ENCODE measurements at places on chromosomes 4 and X.

GRCh38 chrX:10054396-10054795 is 87.2 kb downstream of the CLDN34 start:
- no peak for DNase-seq

DNA sequence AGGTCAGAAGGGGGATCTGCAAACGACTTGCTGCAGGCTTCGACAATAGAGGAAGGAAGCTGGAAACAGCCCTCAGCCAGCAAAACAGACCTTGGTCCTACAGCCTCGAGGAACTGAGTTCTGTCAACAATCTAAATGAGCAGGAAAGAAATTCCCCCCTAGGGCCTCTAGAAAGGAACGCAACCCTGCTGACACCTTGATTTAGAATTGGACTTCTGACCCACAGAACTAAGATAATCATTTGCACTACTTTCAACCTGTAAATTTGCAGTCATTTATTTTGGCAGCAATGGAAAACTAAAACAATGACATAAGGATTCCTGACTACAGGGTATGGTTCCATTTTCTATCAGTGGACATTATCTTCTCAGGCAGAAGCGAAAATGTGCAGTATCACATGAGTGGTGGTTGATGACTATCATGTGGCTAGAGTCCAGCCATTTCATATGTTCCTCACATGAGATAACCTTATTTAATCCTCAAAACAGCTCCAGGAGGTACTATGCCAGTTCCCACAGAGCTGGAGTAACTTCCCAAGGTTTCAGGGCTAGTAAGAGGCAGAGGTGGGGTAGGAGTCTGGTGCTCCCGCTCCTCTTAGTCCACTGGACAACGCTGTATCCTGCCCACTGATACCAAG is 61.6 kb downstream of the SAT1 start:
- DNase-seq: no peak

DNA sequence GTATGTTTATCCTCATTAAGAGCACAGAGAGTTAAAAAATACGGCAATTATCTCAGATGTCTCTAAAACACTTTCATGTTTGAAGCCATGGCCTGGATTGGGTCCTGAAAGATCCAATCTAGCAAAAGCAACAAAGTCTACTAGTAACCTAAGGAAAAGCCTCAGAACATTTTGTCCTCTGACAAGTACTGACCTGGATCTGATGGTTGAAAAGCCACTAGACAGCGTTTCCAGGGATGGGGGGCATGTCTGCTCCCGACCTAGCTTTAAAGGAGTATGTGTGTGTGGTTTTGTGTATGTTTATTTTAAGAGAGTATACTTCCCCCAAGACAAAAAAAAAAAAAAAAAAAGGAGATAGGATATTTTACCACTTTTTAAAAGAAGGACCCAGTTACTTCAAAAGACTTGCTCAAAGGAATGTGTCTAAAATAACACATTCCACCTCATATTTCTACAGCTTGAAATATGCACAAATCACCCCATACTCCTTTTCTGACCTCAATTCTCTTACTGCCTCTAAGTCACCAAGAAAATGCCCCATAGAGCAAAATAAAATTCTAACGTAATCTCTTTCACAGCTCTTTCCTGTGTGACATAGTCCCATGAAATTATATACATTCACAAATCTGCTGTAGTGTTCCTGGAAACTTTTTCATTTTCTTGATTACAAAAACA is 189.0 kb upstream of the TTC29 start:
- no peak for DNase-seq

- DNase-seq: no peak
These were observed 11.2 kb downstream of the USP9X start for GRCh38 chrX:41096339-41096955.

GRCh38 chr4:28146191-28146590 is 1285.5 kb downstream of the STIM2 start:
- no peak for DNase-seq
